ENCODE measurements at places on chromosomes 11 and 22.

DNA sequence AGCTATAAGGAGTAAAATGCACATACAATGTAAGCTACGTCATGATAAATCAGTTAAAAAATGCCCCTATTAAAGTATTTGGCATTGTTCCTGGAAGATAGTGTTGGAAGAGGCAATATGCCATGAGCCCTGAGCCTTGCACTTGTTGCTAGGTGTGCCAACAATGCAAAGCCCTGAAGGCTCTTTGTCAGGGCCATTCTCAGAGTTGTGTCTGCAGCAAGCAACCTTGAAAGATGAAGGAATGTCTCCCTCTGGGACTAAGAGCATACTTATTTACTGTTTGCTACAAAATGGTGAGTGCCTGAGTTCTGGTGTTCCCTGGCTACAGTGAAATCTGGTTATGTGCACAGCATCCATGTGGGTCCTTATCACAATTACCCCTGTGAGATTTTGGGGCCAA, 322.3 kb upstream of the FAT3 start:
- DNase-seq, result no peak

- no peak for DNase-seq
These were observed 32.7 kb downstream of the ARHGAP42 start for GRCh38 chr11:100719809-100720221.

DNA sequence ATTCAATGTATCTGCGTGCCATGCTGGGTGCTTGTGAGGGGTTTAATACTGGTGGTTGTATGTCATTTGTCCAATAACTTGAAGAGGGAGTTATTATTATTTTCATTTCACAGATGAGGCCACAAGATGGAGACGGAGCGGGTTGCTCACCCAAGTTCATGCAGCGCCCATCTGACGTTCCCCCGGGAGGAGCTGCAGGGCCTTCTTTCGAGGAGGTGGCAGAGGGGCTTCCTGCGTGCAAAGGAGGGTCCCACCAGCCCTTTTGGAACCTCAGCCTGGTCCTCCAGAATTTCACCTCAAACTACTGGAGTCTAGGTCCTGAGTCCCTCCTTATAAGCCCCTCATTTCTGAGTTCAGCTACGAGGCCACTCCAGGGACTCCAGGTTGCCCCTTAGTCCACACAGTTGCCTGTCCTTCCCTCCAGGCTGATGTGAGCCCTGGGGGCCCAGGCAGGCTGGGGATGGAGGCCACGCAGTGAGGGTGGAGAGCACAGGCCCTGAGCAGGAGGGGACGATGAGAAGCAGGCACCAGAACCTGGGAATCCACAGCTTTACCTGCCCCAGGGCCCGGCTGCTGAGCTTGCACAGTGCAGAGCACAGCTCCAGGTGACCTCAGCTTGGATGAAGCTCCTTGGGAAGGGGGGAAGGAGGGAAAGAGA, 2.9 kb upstream of the VSIG10L2 start:
- DNase-seq, result no peak

- no peak for DNase-seq
These were observed 979 bp downstream of the SMIM38 start for GRCh38 chr11:69156673-69157155.

DNA sequence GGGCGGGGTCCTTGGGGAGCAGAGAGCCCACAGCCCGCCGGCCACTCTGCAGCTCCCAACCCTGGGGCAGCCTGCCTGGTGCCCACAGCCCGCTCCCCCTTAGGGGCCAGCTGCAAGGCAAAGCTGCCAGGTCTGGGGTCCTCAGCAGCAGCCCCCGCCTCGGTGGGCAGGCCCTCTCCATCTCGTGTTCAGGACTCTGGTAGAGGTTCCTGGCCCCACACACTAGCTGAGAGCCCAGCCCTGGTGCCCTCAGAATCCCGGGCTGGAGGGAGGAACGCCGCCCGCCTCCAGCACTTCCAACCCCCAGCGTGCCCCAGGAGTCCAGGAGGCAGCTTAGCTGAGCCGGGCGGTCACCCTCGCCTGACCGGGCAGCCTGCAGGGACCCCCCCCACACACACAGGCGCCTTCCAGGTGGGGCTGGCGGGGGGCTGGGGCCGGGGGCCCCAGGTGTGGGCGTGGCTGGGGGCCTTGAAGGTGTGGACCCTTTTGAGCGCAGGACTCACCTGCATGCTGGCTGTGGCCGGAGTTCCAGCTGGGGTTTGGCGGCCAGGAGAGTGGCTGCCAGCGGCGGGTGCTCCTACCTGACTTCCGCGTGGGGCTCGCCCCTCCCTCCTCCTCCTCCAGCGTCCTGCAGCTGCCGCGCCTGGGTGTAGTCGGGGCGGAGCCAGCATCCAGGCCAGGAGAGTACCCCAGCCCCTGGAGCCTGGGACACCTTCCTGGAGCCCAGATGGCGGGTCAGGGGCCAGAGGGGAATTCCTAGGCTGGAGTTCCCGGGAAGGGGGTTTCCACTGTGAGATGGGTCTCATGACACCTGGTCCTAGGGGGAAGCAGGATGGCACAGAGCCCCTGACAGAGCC, at the start of gene ANO9:
Gene ANO9 (minus strand): TSS at position 594 of the 857 bp plus-strand sequence. CDS start 85 bp downstream, at position 509.
- no peak for DNase-seq

- DNase-seq, result no peak
These were observed 64.0 kb downstream of the KCNQ1 start for GRCh38 chr11:2508793-2509192.
